DMS 273 treated with DMSO at 0.1 percent for 48 hours (cell line): ENCODE measurements at places on chromosomes 1 and 21.

DNA sequence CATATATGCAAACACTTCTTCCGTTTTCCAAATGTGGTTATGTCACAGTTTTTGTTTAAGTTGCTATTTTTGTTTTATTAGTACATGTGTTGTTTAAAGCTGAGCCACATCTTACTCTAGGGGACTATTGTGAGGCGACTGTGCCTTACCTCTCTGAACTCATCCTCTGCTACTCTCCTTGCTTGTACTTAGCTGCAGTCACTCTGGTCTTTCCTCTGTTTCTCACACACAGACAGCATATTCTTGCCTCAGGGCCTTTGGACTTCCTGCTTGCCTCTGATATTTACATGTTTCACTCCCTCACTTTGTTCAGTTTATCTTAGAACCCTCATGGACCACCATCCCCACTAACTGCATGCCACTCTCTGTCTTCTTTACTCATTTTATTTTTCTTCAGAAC is 101.1 kb downstream of the MACF1 start:
- no peak for DNase-seq

DNA sequence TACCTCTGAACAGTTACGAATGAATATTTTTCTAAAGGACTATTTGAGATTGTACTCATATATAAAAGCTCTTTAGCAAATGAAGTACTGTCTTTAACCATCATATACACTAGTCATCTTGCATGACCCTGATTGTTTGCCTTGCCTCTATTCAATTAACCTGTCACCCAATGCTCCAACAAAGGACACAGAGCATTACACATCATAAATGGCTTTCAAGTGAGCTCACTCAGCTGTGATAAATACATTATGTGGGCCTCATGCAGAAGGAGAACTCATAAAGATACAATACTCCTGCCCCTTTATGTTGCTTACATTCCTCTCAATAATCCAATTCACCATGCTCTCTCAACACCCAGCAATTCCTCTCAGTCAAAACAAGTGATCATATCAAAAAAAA is 993.0 kb upstream of the PRMT6 start:
- DNase-seq, result no peak

DNA sequence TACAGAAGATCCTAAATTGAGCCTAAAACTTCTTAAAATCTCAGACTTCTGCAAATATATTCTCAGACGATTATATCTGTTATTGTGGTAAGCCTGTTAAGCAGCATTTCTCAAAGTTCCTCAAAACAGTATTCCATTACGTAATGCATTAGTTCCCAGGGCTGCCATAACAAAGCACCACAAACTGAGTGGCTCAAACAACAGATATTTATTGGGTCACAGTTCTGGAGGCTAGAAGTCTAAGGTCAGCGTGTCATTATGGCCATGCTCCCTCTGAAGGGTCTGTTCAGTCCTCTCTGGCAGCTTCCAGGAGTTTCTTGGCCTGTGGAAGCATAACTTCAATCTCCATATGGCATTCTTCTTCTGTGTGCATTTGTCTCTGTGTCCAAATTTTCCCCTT is 103.5 kb upstream of the ST6GALNAC5 start:
- DNase-seq, result no peak

DNA sequence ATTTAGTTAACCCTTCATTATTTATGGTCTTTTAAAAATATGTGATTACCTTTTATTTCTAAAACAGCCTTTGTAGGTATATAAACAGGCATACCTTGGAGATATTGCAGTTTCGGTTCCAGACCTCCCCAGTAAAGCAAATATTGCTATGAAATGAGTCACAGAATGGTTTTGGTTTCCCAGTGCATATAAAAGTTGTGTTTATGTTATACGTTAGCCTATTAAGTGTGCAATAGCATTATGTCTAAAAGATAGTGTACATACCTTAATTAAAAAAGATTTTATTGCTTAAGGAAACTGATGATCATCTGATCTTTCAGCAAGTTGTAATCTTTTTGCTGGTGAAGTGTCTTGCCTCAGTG is 44.1 kb downstream of the XCL2 start:
- DNase-seq, result no peak

DNA sequence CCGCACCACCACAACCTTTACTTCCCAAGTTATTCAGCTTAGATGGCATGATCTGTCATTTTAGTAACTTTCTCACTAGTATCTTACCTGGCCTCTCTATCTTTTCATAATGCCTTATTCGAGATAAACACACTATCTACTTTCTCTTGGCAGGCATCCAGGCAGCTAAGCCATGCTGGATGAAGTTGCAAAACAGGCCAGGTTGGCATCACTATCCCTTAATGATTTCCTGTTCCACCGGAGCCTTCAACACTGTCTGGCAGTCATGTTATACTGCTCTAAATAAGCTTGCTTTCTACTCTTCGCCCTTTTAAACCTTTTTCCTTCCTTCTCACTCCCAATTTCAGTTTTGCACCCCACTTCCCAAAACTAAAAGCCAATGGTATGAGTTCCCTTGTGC is 12.0 kb upstream of the KCNH1 start:
- DNase-seq, result no peak

DNA sequence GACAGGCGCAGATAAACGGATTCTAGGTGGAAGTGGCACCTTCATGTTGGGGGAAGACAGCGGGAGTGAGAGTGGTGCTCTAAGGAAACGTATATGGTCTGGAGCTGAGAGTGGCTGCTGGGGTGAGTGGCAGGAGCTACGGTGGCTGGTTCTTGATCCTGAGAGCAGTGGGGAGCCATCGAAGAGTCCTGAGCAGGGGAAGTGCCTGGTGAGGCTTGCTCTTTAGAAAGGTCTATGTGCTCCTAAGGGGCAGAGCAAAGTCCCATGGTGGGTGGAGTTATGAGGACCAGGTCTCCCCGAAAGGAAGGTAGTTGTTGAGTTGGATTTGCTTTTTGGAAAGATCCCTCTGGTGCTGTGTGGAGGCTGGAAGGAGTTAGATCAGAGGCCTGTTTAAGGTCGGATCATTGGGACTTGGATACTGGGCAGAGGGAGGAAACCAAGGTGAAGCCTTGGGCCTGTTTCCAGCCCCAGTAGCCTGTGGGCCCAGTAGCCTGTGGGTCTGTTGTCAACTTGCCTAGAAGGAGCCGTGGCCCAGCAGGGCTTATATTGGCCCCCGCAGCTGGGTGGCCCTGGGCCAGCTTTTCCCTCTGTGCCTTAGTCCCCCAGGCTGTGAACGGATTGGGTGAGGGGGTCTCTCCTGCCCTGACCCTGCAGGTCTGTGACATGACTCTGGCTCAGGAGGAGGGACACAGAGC is 33.0 kb downstream of the ACOT11 start:
- no peak for DNase-seq

- no peak for DNase-seq
Observed at GRCh38 chr1:245814651-245815050, 659.9 kb downstream of the KIF26B start.

GRCh38 chr1:6185635-6186382 is 5.7 kb upstream of the CHD5 start:
- DNase-seq, result no peak
